ENCODE measurements at places on chromosomes 1 and 21.

GRCh38 chr1:28118640-28119307 is 30.4 kb upstream of the EYA3 start:
- no peak for DNase-seq

- no peak for DNase-seq
Measured at GRCh38 chr1:59180735-59181134, 116.2 kb upstream of the FGGY start.

- no peak for DNase-seq
Measured at GRCh38 chr1:9233241-9233941, 1.2 kb upstream of the H6PD start.

DNA sequence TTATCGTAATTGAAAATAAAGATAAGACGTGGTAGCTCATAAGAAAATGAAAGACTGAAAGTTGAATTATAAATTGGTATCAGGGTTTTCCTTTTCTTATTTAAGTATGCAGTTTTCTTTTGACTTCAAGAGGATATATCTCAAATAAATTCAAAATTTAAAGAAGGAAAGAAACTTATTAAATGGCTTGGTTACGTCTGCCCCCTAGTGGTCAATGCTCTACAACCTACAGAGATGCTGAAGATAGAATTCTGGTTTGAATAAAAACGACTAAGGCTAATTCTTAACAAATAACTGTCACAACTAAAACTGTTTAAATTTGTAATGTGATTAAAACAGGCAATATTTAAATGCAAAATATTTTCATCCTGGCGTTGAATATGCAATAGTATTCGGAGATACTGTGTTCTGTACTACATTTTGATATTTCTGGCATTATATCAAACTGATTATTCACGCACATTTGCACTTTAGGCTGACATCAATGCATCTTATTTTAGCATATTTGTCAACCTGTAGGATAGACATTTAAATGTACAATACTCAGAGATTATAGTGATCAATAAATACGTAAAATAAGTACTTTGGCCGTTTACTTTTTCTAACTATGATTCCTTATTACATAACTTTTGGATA is 26.8 kb downstream of the IFI44 start:
- no peak for DNase-seq

GRCh38 chr1:56533197-56533596 is 46.2 kb downstream of the PLPP3 start:
- DNase-seq, result no peak

DNA sequence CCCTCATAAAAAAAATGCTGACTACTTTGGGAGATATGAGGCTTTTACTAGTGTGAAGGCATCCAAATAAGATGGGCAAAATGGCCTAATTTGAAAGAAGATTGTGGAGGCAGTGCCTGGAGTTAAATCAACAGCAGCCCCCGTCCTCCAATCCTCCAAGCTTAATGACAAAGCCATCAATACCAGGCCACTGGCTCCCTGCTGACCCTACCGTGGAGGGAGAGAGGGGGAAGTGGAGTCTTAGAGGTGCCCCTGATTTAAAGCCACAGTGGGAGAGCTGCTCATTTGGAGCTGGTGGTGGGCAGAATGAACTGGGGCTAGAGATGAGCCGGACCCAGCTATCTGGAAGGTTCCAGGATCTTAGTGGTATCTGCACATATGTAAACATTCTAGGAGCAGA is 24.3 kb upstream of the KNCN start:
- no peak for DNase-seq

DNA sequence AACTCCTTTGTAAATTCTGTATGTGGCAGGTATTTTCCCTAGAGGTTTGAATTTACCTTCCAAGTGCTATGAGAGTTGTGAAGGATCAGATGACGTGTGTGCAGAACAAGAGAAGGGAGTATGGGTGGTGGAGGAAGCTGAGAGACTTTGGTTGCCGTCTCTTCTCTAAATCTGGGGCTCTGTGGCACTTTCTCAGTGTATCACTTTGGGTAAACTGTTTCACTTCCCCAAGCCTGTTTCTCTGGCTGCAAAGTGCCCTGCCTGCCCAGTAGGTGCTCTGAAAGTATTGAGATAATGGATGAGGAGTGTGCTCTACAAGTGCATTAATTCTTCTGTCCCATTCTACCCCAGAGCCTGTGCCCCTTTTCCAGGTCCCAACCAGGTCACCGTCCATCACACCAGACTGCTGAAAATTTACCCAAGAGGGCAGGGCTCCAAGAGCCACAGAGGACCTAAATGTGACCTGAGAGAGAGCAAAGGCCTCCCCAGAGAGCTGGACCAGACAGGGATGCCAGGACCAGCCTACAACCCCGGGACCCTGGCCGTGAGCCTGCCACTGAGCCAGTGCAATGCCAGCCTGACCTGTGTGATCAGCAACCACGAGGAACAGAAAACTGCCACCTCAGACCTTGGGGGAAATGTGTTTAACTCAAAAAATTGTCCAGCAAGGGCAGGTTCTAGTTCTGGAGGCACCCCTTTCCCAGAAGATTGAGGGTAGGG is 131.6 kb upstream of the ETV3 start:
- DNase-seq, result no peak
